ENCODE measurements at places on chromosomes 6 and 20. TPM values are rescaled to one million over a fixed set of nuclear protein-coding genes. Genes with fewer than 3 reads are reported as not detected.

The C20orf144 gene
- 0.09 TPM for total RNA-seq

The HTR1E gene
- total RNA-seq, result not detected

The PRSS16 gene
- 76.2 TPM for total RNA-seq

The CALHM6 gene
- 43.4 TPM for total RNA-seq

The VNN1 gene
- total RNA-seq, result 0.33 TPM

The SLC26A8 gene
- total RNA-seq, result 0.09 TPM

All from thymus (tissue), 14 donors.